ENCODE measurements at places on chromosomes 5 and 9.

DNA sequence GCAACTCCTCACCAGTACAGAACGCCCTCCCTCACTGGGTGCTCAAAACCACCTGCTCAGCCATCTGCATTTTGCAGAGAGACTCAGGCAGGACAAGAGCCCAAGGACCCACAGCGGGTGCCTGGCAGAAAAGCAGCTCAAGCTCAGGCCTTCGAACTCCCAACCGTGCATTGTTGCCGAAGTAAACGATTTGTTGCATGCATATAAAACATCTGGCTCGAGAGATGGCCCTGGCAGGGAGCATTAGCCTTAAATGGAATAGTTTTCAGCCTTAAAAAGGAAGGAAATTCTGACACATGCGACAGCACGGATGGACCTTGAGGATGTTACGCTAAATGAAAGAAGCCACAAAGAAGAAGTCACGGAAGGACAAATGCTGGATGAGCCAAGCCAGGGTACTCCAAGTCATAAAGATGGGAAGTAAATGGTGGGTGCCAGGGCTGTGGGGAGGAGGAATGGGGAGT lies 160.4 kb upstream of the PHYKPL start:
- DNase-seq, result no peak

- DNase-seq, result no peak
Measured at GRCh38 chr9:128252317-128253139, 23.3 kb downstream of the GOLGA2 start.

- no peak for DNase-seq
Measured at GRCh38 chr9:8751406-8751930, 951.9 kb upstream of the DMAC1 start.

- no peak for DNase-seq
Measured at GRCh38 chr5:96663608-96664007, 1.4 kb downstream of the CAST start.

- DNase-seq, result no peak
Measured at GRCh38 chr9:131465401-131465800, 37.3 kb upstream of the POMT1 start.
